ENCODE measurements at places on chromosomes 2 and 18. TPM values are rescaled to one million over a fixed set of nuclear protein-coding genes. Genes with fewer than 3 reads are reported as not detected.
A peak's percentile ranks its signal among the peaks of the same experiment; 100 is the strongest.

- DNase-seq: no peak
Observed at GRCh38 chr2:158043181-158043948, 58.3 kb upstream of the UPP2 start.

- no peak for DNase-seq
Observed at GRCh38 chr18:7366597-7366996, 135.7 kb downstream of the LRRC30 start.

DNA sequence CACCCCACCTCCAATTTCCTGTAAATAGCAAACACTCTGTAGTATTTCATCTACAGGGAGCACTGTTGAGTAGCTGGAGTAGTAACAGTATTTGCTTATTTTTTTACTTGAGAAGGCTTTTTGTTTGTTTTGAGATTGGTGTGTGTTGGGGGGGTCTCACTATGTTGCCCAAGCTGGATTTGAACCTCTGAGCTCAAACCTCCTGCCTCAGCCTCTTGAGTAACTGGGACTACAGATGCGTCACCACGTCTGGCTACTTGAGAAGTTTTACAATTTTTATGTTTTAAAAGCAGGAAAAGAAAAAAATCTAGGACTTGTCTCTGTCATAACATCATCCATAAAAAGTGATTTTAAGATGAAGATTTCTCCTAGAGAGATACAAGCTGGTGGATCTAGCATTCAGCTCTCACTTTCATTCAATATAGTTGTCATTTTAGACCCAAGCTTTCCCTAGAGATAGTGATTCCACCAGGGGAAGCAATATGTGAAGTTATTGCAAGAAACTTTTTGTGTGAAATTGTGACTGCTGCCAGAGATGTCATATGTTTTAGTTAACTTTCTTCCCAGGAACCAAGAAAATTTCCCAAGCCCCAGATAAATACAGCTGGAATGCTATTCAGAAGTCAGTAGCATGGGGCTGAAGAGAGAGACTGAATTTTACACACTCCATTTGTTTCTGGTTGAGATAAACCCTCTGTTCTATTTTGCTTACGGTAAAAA lies 60.2 kb upstream of the MAP4K3 start:
- DNase-seq: no peak

DNA sequence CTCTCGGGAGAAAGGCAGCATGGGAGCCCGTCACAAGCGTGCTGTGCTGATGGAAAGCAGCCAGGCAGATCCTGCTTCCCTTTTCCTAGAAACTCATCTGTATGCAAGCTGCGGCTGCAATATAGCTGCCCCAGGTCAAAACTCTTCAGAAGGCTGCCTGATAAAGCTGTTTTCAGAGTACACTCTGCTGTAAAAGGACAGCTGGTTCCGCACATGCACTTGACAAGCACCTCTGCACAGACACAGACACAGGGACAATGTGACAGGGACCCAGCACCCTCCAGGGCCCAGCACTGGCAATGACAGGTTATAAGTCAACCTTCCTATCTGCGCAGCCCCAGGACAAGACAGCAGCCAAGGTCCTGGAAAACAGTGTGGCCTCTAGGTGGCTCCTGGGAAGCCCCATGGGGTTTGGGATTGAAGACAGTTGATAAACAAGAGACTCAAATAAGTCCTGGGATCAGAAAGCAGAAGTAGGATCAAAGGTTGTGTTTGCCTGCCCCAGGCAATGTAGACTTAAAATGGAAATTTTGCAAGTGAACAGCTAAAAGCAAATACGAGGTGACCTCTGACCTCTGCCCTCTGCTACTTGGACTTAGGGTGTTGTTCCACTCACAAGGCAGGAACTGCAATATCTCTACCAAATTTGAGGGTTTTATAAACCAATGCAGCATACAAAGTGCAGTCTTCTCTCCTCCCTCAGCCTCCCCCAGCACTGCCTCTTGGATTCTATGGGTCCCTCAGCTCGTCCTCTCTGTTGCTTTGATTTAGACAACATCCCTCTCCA lies 16.9 kb downstream of the SLC66A2 start:
- DNase-seq: no peak

DNA sequence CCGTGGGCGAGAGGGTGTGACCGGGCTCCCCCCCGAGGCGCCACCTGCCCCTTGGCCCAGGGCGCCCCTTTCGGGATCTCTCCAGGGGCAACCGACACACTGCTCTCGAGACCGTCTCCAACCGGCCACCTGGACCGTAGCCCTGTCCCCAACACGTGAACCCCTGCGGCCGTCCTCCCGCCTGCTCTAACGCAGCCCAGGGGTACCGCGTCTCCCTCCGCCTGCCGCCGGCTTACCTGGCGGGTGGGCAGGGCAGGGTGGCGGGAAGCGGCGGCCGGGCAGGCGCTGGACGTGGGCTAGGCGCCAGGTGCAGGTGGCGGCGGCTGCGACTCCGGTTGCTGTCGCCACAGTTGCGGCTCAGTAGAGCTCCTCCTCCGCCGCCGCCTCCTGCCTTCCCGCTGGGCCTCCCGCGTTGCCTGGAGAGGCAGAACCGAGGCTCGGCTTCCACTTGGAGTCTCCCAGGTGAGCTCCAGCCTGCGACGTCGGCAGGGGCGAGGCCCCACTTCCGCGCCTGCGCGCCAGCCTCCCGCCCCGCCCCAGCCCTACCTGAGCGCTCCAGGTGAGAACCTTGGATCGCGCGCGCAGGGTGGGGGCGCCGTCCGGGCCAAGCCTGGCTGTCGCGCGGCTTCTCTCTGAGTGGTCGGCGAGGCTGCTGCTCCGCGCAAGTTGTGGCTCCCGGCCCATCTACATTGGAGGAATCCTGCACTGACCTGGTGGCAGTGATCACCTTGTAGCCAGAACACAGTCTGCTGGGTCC lies at the start of gene GALNT3:
GALNT3 (minus strand) TSS at position 469 of the 757 bp plus-strand sequence. CDS start 23,547 bp downstream, outside the sequence.
- peak; percentile 92 for DNase-seq

DNA sequence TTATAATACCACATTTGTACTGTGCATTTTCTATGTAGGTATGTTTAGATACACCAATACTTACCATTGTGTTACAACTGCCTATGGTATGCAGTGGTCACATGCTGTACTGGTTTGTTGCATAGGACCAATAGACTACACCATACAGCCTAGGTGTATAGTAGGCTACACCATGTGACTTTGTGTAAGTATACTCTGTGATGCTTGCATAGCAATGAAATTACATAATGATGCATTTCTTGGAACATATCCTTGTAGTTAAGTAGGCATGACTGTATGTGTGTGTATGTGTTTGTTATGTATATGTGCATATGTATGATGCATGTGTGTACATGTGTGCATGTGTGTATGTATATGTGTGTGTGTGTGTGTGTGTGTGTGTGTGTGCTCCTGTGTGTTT lies 157.6 kb downstream of the TDRD15 start:
- no peak for DNase-seq

GRCh38 chr2:58732999-58733398 lies 491.9 kb upstream of the FANCL start:
- DNase-seq: no peak

DNA sequence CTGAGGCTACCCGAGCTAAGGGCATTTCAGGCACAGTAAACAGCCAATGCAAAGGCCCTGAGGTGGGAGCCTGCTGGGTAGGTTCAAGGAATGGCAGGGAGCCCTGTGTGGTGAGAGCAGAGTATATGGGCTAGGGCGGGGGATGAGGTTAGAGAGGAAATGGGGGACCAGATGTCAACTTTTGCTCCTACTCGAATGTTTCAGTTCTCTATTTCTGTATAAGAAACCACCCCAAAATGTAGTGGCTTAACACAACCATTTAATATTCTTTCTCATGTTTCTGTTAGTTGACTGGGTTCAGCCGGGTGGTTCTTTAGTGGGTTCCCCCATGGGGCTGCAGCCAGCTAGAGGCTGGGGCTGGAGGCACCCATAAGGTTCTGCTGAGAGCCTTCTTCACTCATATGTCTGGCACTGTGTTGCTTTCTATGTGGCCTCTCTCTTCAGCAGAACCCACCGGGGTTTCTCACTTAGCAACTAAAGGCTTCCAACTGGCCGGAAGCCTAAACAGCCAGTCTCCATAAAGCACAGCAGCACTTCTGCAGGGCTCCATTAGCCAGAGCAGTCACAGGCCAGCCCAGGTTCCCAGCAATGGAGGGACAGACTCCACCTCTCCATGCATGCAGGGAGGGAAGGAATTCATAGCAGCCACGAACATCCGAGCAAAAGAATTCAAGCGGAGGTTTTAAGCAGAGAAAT lies 5.6 kb upstream of the ATOH8 start:
- no peak for DNase-seq

GRCh38 chr2:8915941-8916340 lies 78.5 kb upstream of the KIDINS220 start:
- DNase-seq: no peak

DNA sequence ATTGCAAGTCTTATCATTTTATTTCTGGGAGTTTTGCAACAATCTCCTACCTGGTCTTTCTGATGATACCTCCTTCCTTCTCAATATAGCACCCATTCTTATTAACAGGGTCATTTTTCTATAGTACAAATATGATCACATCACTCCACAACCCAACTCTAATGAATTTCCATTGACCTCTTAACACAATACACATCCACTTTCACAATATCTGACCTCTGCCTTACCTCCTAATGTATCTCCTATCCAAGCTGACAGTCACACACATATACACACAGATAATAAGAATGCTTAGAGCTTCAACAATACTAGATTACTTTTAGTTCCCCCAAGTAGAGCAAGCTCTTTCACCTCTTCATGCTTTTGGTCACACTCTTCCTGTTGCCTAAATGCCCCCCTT lies 40.9 kb downstream of the EVA1A start:
- DNase-seq: no peak

GRCh38 chr2:152846697-152847470 lies 128.5 kb downstream of the ARL6IP6 start:
- no peak for DNase-seq

DNA sequence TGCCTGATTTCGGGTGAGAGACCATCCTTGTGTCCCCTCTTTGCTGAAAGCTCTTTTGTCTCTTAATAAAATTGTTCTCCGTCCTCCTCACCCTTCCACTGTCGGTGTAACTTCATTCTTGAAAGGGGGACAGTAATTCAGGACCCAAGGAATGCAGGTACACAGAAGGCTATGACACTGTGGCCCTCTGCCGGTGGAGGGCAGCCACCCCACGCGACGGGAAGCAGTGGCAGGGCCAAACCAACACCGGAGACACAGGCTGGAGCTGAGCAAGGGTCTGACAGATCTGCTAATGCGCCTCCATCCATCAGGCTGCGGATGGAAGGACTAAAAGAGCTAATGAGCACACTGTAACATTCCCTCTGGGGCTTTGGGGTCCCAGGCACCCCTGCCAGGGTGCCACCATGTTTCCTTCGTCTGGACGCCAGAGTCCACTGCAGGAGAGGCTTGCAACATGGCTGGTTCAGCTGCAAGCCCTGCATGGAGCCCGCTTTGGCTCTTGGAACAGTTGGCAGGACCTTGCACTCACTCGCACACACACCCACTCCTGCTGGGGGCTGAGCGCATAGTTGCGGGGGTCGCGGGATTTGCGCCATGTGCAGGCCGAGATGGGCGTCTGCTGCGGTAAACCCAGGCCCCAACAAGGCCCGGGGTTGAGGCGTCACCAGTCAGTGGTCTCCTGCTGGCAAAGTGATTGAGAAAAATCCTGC lies 544.1 kb upstream of the CDH7 start:
- DNase-seq: no peak

DNA sequence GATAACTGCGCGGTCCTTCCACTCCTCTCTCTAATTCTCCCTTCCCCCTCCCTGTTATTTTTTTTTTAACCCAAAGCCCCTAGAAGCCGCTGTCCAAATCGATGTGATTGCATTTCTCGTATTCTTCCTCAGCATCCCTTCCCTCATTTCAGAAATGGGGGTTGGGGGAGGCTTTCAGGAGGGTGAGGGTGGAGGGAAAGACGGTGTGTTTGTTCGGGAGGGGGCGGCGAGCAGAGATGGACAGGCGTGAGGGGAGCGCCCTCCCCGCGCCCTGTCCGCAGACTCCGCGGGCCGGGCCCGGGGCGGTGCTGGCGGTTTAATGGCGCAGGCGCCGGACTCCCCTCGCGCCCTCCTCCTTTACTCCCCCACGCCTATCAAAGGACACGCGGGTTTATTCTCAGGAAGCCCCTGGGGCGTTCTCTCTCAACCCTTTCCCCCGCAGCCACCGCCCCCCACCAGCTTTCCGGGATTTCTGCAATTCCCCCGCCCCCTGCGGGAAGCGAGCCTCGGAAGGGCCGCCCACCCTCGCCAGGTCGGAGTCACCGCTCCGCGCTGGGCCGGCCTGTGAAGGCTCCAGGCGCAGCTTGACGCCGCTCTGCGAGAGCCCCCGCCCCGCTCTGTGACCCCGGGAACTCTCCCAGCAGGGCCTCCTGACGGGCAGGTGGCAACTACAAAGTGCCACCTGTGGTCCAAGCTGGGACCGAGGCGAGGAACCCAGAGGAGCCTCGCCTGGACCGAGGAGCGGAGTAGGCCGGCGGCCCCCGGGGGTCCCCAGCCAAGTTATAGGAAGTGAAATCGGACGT lies 981 bp downstream of the ST8SIA3 start:
- DNase-seq: no peak

- DNase-seq: no peak
Observed at GRCh38 chr18:72999971-73000607, 132.3 kb upstream of the NETO1 start.

GRCh38 chr2:134778372-134778771 lies 59.6 kb upstream of the TMEM163 start:
- DNase-seq: no peak

- DNase-seq: no peak
Observed at GRCh38 chr2:238716171-238716570, 131.7 kb upstream of the TWIST2 start.

- no peak for DNase-seq
Observed at GRCh38 chr18:27501671-27502070, 316.6 kb upstream of the CHST9 start.

DNA sequence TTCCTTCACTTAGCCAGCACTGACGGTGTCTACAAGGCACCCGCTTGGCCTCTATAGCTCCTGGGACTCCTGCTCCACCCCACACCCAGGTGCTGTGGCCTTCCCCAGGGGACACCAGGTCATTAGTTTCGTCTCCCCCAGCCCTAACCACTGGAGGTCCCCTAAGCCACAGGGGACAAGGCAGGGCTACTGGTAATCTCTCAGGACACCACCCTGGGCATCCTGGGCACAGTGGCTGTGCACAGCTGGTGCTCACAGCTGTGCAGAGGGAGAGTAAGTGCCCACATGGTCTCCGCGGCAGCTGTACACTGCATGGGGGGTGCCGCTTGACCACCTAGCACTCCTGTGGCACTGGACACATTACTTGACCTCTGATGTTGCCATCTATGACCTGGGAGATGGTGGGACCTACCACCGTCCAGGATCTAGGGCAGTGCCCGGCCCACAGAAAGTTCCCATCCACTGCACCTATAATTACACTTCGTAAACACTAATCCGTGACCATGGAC lies 134.0 kb downstream of the HDAC4 start:
- DNase-seq: no peak

GRCh38 chr2:230974096-230974913 lies 21.6 kb upstream of the SPATA3 start:
- no peak for DNase-seq

Gene OR6B2
- total RNA-seq: not detected

Gene SLC19A3
- 87.4 TPM for total RNA-seq

Gene PRKAG3
- not detected for total RNA-seq

Gene GAREM2
- total RNA-seq: 4.9 TPM

Gene TTC31
- total RNA-seq: 41.0 TPM

Gene FER1L5
- total RNA-seq: 1.1 TPM

Gene NLRC4
- 1.9 TPM for total RNA-seq

Gene DSC2
- 12.6 TPM for total RNA-seq
